ENCODE measurements at places on chromosomes 7 and 10. TPM values are rescaled to one million over a fixed set of nuclear protein-coding genes. Genes with fewer than 3 reads are reported as not detected.
A peak's percentile ranks its signal among the peaks of the same experiment; 100 is the strongest.

KCP gene
- not detected for total RNA-seq

GRCh38 chr10:86632951-86633350 lies 21.4 kb upstream of the OPN4 start:
- no peak for DNase-seq

- no peak for DNase-seq
Measured at GRCh38 chr7:98354511-98355249, 46.2 kb downstream of the BAIAP2L1 start.

DNA sequence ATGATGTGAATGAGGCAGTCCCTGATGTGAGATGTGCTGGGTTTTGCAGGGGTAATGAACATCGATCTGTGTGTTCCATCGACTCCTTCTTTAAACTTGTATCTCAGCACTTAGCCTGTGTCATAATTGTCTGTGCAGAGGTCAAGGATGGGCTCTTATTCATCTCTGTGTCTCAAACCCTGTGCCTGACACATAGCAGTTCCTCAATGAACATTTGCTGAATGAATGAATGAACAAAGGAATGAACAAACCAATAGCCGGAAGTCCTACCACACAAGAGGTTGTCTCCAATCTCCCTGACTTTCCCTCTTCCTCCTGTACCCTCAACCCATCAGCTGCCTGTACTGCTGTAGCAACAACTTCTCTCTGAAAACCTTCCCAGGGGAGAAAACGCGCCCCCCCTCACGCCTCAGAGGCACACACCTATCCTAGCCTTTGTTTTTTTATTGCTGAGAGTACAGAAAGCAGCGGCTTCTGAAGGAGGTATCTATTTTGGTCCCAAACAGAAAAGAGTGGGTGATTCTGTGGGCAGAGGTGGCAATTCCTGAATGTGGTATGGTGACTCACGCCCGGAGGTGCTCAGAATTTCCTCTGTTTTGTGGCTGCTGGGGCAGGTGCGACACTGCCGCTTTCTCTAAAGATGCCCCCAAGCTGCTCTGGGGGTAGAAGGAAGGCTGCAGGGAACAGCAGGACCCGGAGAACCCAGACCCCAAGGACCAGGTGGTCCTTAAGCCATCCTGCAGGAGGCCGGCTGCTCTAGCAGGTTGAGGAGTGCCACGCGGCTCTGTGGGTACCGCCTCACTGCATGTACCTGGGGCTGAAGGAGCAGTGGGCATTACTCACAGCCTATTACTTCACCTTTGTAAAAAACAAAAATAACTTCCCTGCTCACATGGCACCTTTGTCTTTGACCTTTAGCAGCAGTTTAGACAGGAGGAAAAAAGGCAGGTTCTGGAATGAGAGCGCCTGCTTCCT lies 9.6 kb downstream of the IL2RA start:
- DNase-seq = no peak

ATOH7 gene
- total RNA-seq = not detected

AKR1C4 gene
- total RNA-seq = not detected

PTPRN2 gene
- total RNA-seq = 5.9 TPM

CHN2 gene
- total RNA-seq = 18.9 TPM

DNA sequence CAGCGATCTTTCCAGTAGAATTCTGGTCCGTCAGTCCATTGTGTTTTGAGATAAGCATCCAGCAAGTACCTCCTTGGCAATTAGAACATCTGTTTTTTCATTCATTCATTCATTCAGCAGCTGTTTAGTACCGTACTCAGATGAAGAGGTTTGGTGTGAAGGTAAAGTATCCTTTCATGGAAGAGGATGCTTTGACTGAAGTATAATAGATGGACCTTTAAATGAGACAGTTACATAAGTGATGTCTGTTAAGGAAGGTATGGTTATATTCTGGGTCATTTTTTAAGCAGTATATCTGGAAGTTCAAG lies 1.2 kb downstream of the MAPK8 start:
- no peak for DNase-seq

DNA sequence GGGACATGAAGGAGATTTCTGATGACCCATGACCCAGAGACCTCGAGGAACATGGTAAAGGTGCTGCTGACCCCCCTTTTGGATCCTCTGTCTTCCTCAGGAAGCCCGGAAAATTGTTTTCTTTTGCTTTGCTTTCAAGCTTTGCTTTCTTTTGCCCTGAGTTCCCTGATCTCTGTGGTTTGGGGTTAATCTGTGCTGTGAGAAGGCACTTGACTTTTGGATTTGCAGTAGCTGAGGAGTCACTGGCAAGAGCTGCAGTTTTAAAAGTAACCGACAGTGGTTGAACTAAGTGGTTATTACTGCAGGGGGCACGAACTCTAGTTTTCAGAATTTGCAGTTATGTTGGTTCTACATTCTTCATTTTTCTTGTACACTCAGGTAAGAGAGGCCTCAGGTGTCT lies 53.0 kb downstream of the PDZD8 start:
- DNase-seq = no peak

DNA sequence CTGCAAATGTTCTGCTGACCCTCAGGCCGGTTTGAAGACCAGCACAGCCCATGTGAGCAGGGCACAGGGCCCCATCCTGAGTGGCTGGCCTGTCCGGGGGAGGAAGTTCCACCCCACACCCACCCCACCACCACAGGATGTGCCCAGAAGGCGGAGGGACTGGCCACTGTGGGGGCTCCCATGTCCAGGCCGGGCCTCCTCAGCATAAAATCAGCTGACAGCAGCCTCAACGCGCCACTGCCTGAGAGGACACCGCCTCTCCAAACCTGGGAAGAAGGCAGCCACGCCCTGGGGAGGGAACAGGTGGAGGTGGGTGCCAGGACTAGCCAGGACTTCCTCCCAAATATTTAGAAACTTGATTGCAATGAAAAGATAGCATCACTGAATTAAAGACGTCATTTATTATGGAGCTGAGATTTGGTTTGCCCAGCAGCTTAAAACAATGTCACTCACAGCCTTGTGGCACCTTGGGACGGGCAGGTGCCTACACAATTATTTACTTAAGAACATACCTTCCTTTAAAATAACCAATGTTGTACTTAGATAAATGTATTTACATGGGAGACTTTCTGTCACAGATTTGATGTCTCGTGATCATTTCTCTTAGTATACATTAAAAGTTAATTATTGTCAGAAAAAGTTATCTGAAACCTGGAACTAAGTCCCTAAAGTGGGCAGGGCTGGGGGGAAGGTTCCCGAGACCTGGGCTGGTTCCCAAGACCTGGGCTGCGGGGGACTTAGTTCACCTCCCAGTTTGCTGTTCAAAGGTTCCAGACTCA lies 27.3 kb upstream of the FAM20C start:
- peak; percentile 24 for DNase-seq

DNA sequence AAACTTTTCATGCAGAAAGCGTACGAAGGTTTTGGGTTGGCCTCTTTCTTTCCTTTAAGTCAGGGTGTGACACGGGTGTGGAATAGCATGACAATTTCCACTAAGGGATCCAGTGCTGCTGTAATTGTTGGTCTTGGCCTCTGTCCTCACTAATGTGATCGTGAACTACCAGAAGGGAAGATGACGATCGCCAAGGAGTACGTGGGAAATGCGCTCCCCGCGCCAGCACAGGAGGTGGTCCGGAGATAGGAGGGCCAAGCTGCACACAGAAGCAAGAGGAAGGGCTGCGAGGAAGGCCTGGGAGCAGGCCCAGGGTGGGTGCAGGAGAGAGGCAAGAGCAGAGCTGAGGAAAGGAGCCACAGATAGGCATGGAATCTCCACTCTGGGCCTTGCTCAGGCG lies 79.7 kb upstream of the PODXL start:
- DNase-seq = no peak

GRCh38 chr10:103696094-103696410 lies 159.3 kb downstream of the SH3PXD2A start:
- DNase-seq = no peak

GRCh38 chr10:60258429-60258797 lies 131.3 kb downstream of the ANK3 start:
- no peak for DNase-seq

NDUFB8 gene
- total RNA-seq = 150 TPM

GRCh38 chr10:31645786-31646185 lies 282.8 kb downstream of the ARHGAP12 start:
- no peak for DNase-seq

- DNase-seq = no peak
Measured at GRCh38 chr10:96991313-96991841, 159.3 kb downstream of the LCOR start.

SUPV3L1 gene
- total RNA-seq = 28.4 TPM

- no peak for DNase-seq
Measured at GRCh38 chr10:61795147-61795546, 106.4 kb upstream of the ARID5B start.
